ENCODE measurements at places on chromosomes 1 and 21. TPM values are rescaled to one million over a fixed set of nuclear protein-coding genes. Genes with fewer than 3 reads are reported as not detected.

GRCh38 chr1:223700942-223701637 lies 11.2 kb upstream of the CAPN2 start:
- H3K4me3 ChIP-seq: no peak overlapping the region
- H3K4me1 ChIP-seq: peaks cover 7% of the 10 kb centered on the region
- DNase-seq: no peak
- H3K36me3 ChIP-seq: no peaks in the 10 kb centered on the region
- no peaks in the 10 kb centered on the region for H3K27me3 ChIP-seq

GRCh38 chr1:25017436-25018109 lies 87.5 kb upstream of the RUNX3 start:
- H3K4me1 ChIP-seq: peaks cover 38% of the 10 kb centered on the region
- H3K36me3 ChIP-seq: no peaks in the 10 kb centered on the region
- H3K27me3 ChIP-seq: no peaks in the 10 kb centered on the region
- no peak overlapping the region for H3K27ac ChIP-seq
- no peak for DNase-seq

DNA sequence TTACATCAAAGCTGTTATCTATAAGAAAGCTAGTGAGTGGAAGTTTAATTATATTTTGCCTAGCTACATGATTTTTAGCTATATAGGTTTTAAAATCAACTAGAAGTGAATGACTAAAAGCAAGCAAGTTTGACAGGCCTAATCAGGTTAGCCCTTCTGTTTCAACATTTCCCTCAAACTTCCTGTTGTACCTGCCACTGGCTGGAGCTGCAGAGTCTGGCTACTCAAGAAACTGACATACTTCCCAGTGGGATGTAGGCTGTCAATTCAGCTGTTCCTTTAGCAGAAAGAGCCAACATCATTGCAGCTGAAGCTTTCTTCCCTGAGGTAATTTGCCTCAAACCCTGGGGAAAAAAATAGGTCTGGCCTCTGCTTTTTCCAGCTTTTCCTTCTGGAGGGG lies 87.1 kb upstream of the TNR start:
- no peak overlapping the region for H3K27ac ChIP-seq
- no peaks in the 10 kb centered on the region for H3K4me1 ChIP-seq
- no peak overlapping the region for H3K4me3 ChIP-seq

DNA sequence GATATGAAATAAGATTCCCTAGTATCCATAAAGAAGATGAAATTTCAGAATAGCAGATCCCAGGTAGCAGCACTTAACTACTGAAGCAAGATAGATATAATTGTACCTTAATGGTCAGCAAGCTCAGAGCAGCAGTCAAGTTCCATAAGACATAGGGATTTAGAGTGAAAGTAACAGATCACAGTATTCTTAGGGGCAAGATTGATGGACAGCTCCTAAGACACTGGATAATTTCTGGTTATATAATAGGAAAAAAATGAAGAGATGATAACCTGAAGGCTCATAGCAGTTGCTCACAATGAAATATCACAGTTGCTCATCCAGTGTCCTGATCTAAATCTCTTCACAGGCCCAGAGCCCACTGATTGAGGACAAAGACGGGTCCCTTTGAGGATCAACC lies 66.0 kb downstream of the SLC30A10 start:
- no peaks in the 10 kb centered on the region for H3K36me3 ChIP-seq
- no peaks in the 10 kb centered on the region for H3K27me3 ChIP-seq
- H3K4me3 ChIP-seq: no peak overlapping the region
- no peaks in the 10 kb centered on the region for H3K4me1 ChIP-seq
- no peak for DNase-seq

DNA sequence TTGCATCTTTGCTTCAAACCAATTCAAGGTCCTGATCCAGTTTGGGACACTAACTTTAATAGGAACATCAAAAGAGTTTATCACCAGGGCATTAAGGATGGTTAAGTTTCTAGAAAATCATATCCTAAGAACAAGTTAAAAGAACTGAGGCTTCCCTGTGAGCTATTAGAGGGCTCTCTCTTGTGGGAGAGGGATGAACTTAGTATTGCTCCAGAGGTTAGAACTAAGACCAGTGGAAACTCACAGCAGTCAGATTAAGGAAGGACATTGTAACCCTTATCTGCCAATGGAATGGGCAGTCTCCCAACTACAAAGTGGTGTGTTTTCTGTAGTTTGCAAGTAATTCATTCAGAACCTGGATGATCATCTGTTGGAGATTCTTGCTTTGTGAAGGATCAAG lies 36.8 kb downstream of the UBE2U start:
- H3K27ac ChIP-seq: no peak overlapping the region
- H3K4me1 ChIP-seq: peaks cover 17% of the 10 kb centered on the region
- no peaks in the 10 kb centered on the region for H3K36me3 ChIP-seq

GRCh38 chr1:153733970-153734369 lies 6.1 kb downstream of the INTS3 start:
- DNase-seq: no peak
- H3K27ac ChIP-seq: no peak overlapping the region
- H3K27me3 ChIP-seq: no peaks in the 10 kb centered on the region
- no peak overlapping the region for H3K4me3 ChIP-seq

The BACE2 gene
- total RNA-seq: not detected

The SPRR3 gene
- total RNA-seq: not detected

The CENPF gene
- 2.8 TPM for total RNA-seq

The HOOK1 gene
- total RNA-seq: 16.7 TPM

Measured in CD4-positive, alpha-beta memory T cell (primary cell).